Neural crest cell (in vitro differentiated cells): ENCODE measurements at places on chromosomes 3 and 15. TPM values are rescaled to one million over a fixed set of nuclear protein-coding genes. Genes with fewer than 3 reads are reported as not detected.

DNA sequence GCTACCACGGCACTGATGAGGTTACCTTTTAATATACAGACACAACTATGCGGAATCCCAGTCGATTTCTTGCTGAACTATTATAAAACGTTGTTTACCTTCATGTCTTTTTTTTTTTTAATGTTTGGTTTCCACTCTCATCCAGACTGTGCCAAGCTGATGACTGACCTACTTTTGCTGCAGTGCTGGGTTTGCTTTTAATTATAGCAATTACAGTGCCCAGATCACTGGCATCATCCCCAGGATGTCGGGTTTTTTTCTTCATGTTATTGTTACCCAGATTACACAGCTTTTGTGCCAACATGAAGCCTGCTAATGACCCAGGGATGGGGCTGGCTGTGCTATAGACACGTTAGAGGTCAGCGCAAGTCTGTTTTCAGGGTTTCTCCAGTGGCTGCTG is 294.0 kb upstream of the ATP10A start:
- H3K4me1 ChIP-seq = peaks cover 21% of the 10 kb centered on the region
- peaks cover 8% of the 10 kb centered on the region for H3K36me3 ChIP-seq
- H3K27me3 ChIP-seq = peaks cover 8% of the 10 kb centered on the region
- no peak overlapping the region for H3K27ac ChIP-seq
- DNase-seq = no peak

DNA sequence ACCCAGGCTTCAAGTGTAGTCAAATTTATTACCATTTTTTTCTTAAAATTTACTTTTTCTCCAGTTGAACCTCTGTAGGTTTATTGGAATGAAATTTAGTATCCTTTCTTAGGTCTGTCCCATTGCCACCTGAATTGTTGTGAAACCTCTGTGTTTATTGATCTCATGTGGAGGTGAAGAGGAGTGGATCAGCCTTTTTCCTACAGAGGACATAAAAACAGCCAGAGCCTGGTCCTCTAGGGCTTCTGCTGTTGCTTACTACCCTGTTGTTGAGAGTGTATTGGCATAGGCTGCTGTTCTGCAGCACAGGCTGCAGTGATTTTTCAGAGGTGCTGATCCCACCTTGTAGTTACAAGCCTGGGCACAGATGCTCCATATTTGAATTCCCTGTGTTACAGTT is 44.6 kb downstream of the LRRC28 start:
- no peaks in the 10 kb centered on the region for H3K4me1 ChIP-seq
- H3K27ac ChIP-seq = peak overlapping the region; percentile 50
- peaks cover 31% of the 10 kb centered on the region for H3K36me3 ChIP-seq
- H3K27me3 ChIP-seq = no peaks in the 10 kb centered on the region

GRCh38 chr3:126213379-126214028 is 33.1 kb upstream of the ALDH1L1 start:
- DNase-seq = no peak
- H3K36me3 ChIP-seq = peaks cover 4% of the 10 kb centered on the region
- H3K4me1 ChIP-seq = peaks cover 10% of the 10 kb centered on the region
- H3K4me3 ChIP-seq = peak overlapping the region; percentile 74

GRCh38 chr3:32117320-32117719 is 10.9 kb downstream of the GPD1L start:
- DNase-seq = no peak
- no peak overlapping the region for H3K4me3 ChIP-seq
- no peaks in the 10 kb centered on the region for H3K4me1 ChIP-seq
- no peak overlapping the region for H3K27ac ChIP-seq
- no peaks in the 10 kb centered on the region for H3K36me3 ChIP-seq

DNA sequence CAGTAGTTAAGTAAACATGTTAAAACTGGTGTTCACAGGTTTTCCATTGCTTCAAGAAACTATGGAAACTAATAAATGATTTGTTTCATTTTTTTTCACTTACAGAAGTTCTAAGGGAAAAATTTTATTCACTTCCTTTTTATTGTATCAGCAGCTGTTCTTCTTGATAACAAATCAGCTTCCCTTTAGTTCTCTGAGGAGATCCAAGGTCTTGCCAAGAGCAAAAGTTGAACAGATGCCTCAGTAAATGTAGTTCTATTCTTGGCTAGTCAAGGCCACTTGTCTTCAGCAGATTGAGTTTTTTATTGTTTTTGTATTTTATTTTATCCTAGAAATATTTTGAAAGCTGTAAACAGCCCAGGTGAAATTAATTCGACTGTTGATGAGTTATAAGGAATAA is 41.8 kb downstream of the KCNH8 start:
- no peak overlapping the region for H3K4me3 ChIP-seq
- no peak overlapping the region for H3K27ac ChIP-seq
- no peaks in the 10 kb centered on the region for H3K27me3 ChIP-seq
- no peaks in the 10 kb centered on the region for H3K36me3 ChIP-seq
- H3K4me1 ChIP-seq = no peaks in the 10 kb centered on the region

GRCh38 chr3:136939489-136939888 is 18.3 kb upstream of the IL20RB start:
- DNase-seq = no peak
- H3K36me3 ChIP-seq = peaks cover 30% of the 10 kb centered on the region
- no peak overlapping the region for H3K4me3 ChIP-seq
- no peaks in the 10 kb centered on the region for H3K27me3 ChIP-seq
- peaks cover 8% of the 10 kb centered on the region for H3K4me1 ChIP-seq

GRCh38 chr15:66292571-66293418 is 573 bp upstream of the DIS3L start:
- DNase-seq = no peak
- H3K27ac ChIP-seq = peak overlapping the region; percentile 95
- H3K4me1 ChIP-seq = peaks cover 43% of the 10 kb centered on the region
- H3K36me3 ChIP-seq = peaks cover 2% of the 10 kb centered on the region
- no peaks in the 10 kb centered on the region for H3K27me3 ChIP-seq

DNA sequence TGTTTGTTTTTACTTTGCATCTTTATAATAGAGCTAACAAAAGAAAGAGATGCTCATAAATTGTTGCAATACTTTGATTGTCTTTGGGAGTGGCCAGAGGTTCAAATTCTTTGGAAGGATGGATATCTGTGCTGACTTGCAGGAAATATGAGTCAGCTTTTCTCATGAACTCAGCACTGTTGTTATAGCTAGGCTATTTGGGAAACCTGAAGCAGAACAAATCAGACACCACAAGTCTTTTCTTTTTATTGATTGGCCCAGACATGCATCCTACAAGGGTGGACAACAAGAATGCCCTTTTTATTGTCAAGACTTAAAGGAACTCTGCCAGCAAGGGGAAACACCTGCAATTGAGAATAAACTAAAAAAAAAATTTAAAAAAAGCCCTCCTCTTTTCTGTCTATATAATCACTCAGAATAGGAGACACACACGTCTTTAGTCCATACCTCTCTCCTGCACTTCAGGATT is 4.6 kb upstream of the DENND4A start:
- no peak overlapping the region for H3K27ac ChIP-seq
- H3K4me1 ChIP-seq = peaks cover 25% of the 10 kb centered on the region
- no peaks in the 10 kb centered on the region for H3K27me3 ChIP-seq
- H3K4me3 ChIP-seq = peak overlapping the region; percentile 20
- no peak for DNase-seq

GRCh38 chr3:35965908-35966307 is 326.6 kb downstream of the ARPP21 start:
- H3K27ac ChIP-seq = no peak overlapping the region
- no peak overlapping the region for H3K4me3 ChIP-seq
- H3K36me3 ChIP-seq = no peaks in the 10 kb centered on the region
- no peaks in the 10 kb centered on the region for H3K27me3 ChIP-seq

DNA sequence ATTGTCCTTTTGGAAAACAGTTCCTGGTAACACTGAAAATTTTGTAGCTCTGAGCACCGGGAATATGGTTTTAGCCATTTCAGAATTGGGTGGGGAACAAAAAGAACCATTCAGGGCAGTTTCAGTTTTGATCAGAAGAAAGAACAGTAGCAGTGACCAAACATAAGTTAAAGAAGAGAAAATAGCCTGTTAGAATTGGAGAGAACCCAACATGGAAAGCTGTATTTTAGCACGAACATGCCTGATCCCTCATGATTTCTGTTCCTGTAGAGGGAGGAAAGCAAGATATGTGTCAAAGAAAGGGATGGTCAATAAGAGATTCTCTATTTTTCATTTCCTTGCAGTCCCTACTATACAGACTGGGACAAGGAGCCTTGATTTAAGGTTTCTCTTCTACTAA is 119.9 kb downstream of the ALDH1A2 start:
- DNase-seq = no peak
- H3K36me3 ChIP-seq = no peaks in the 10 kb centered on the region

Gene BBX
- 51.6 and 53.6 TPM in 2 replicates for total RNA-seq

Gene GOLGA6L10
- total RNA-seq = 3.6 and 3.7 TPM in 2 replicates

Gene BSN
- 6.1 and 6.5 TPM in 2 replicates for total RNA-seq

Gene GOLGA8Q
- total RNA-seq = not detected in 2 replicates

Gene CCDC191
- 4.5 and 5.4 TPM in 2 replicates for total RNA-seq

Gene UBA3
- 75.6 and 78.8 TPM in 2 replicates for total RNA-seq
